ENCODE measurements at places on chromosomes 13 and 19.

- peak; percentile 85 for DNase-seq
These were observed 6.9 kb downstream of the PEAK3 start for GRCh38 chr19:2274931-2275535.

GRCh38 chr19:1389033-1389940, 5.6 kb downstream of the NDUFS7 start:
- DNase-seq, result no peak

- no peak for DNase-seq
These were observed 26.8 kb downstream of the STARD13 start for GRCh38 chr13:33258808-33259193.

GRCh38 chr13:96551546-96551945, 442.7 kb downstream of the OXGR1 start:
- no peak for DNase-seq

GRCh38 chr19:40266119-40266518, 19.0 kb downstream of the AKT2 start:
- no peak for DNase-seq

DNA sequence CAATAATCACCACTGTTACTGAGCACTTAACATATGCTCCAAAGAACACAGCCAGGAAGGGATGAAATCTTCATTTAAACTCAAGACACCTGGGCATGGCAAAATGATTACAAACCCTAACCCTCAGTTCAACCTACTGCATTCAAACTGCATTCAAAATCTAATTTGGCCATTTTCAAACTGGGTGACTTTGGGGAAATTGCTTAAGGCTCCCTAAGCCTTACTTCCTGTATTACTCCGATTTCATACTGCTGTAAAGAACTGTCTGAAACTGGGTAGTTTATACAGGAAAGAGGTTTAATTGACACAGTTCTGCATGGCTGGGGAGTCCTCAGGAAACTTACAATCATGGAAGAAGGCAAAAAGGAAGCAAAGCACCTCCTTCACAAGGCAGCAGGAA, 50.4 kb downstream of the CBY2 start:
- no peak for DNase-seq

- DNase-seq, result no peak
These were observed 5.7 kb upstream of the OR7G3 start for GRCh38 chr19:9132422-9132821.

DNA sequence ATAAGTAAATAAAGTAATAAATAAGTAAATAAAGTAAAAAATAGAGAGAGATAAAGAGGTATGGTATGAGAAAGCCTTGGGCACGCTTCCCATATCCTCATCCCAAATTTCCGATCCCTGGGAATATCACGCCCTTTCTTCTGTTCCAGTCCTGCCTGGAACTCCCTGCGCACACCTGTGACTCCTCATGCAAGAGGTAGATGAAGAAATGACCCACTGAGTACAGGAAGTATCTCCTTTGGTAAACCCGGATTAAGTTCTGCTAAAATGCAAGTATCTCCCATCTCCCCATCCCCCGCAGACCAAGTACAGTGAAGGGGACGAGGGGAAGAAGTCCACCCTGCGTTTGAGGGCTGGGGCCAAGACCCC, 399 bp upstream of the ZNF136 start:
- DNase-seq, result no peak

- DNase-seq, result no peak
These were observed 164.6 kb downstream of the KLF5 start for GRCh38 chr13:73223372-73223781.

DNA sequence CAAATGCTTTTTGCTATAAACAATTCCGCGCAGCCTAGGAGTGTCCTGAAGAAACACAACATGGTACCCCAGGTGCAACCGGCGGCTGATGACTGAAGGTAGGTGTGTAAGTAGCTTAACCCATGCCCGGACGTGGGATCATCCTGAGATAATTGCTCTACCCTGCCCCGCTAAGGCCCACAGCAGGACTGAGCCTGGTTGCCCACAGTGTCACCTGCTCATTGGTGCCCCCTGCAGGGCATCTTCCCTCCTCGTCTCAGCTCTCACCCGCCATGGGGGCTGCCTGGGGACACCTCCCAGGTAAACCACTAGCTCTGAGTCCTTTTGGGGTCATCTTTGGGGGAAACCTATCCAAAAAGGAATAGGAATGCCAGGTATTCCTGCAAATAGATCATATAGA, 22.3 kb downstream of the TMEM161A start:
- peak; percentile 61 for DNase-seq

DNA sequence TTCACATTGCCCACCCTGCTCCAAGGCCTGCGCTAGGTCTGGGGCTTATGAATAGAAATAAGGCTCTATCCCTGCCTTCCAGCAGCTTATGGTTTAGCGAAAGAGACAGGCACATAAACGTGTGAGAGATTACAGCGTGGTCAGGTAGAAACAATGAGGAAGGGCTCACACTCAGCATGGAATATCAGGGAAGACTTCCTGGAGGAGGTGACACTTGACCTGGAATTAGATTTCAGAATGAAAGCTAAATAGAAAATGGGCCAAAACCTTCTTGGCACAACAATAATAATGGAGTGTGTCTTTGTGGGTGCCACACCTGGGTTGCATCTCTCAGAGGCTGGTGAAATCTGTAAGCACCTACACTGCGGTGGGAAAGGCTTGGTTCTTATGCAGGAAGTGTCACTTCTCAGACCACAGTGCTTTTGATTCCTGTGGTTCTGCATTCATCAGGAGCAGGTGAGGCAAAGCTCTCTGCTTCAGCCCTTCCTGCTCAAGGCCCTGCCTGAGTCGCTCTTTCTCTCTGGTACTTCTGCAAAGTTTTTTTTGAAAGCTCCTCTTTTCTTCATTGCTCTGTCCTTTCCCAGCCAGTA, 430.3 kb downstream of the ZNF536 start:
- no peak for DNase-seq

DNA sequence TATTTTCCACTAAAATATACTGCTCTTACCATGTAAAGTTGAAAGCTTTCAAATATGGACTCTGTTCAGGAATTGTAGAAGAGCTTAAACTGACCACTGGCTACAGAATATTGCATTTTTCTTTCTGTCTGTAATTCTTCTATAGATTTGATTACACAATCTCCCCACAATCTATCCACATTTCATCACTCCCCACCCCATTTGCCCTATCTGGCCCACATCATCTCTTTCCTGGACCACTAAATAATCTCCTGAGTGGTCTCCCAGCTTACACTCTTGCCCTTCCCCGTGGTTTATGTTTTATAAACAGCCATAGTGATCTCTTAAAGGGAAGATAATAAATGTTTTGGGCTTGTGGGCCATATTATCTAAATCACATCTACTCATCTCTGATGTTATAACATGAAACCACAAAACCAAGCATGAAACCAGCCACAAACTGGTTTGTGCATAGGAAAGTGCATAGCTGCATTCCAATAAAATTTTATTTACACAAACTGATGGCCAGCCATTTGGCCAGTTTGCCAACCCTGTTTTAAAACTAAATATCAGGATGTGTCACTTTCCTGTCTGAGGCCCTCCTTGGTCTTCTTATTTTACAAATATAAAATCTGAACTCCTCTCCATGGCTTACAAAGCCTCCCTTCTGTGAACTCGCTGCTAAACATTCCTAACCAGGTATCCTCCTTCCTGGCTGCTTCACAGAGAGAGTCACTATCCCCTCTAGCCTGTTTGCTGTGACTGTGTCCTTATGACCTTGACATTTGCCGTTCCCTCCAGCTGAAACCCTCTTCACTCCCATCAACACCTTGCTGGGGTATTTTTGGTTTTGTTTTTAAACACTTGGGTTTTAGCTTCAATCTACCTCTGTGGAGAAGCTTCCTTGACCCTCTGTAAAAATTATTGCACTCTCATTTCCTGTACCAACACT, 500.9 kb downstream of the GPC6 start:
- DNase-seq, result no peak

GRCh38 chr19:33988601-33989000, 183.7 kb upstream of the LSM14A start:
- DNase-seq, result peak; percentile 6

DNA sequence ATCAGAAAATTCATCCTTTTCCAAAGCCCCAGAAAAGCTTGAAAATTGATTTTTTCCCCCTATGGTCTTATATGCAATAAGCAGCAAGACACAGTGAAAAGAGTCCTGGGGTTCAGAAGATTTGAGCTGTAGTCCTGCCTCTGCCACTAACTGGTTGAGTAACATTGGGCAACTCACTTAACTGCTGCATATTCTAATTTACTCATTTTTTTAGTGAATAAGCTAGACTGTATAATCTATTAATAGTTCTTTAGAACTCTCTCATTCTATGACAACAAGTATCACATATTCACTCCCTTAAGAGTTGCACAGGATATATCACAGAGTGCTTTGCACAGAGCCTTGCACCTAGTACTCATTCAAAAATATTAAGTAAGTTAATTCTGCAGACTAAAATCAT, 110.8 kb downstream of the STOML3 start:
- DNase-seq, result no peak

DNA sequence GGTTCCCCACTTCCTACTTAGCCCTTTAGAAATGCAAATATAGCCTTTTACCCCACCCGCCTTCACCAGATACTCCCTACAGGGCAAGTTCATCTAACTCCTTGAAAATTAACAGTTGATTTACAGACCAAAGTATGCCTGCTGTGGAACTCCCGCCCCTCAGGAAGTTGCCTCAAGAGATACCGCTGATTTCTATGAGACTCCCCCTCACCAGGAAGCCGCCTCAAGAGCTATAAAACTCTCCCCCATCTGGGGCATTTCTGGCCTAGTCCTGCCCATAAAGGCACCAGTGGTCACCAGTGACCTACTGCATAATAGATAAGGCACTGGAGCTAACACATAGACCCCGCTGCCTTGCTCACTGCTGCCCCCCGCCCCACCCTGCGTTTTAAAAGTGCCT, 201.7 kb upstream of the UBL3 start:
- no peak for DNase-seq

- no peak for DNase-seq
These were observed 26.5 kb downstream of the CD177 start for GRCh38 chr19:43380008-43380407.

- DNase-seq, result no peak
These were observed 12.1 kb upstream of the HAS1 start for GRCh38 chr19:51735759-51736449.

GRCh38 chr13:27120011-27120410, 51.6 kb downstream of the USP12 start:
- DNase-seq, result no peak

DNA sequence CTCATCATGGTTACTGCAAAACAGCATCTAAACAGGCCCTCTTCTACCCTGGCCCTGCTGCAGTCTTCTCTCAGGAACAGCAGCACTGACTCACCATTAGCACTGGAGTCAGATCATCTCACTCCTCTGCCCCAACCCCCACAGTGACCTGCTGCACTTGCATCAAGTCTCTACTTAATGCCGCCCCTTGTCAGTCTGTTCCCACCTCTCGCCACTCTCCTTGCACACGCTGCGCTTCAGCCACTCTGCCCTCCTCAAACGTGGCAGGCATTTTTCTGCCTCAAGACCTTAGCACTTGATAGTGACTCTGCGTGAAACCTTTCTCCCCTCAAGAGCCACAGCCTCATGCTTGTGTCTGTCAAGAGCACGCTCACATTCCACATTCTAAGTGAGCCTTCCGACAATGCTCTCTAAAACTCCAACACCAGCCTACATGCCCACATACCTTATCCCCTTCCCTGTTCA, 22.1 kb downstream of the MIPEP start:
- peak; percentile 48 for DNase-seq

DNA sequence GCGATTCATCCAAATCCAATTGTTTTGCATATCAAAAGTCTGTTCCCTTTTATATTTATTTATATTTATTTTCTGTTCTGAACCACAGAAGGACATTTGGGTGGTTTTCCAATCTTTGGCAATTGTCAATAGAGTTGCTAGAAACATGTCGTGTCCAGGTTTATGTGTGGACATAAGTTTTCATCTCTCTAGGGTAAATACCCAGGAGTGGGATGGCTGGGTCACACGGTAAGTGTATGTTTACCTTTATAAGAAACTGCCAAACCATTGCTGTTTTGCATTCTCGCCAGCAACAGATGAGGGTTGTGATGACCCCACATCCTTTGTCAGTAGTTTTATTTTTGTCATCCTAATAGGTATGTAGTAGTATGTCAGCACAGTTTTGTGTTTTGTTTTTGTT, 12.5 kb downstream of the AP1M1 start:
- no peak for DNase-seq

DNA sequence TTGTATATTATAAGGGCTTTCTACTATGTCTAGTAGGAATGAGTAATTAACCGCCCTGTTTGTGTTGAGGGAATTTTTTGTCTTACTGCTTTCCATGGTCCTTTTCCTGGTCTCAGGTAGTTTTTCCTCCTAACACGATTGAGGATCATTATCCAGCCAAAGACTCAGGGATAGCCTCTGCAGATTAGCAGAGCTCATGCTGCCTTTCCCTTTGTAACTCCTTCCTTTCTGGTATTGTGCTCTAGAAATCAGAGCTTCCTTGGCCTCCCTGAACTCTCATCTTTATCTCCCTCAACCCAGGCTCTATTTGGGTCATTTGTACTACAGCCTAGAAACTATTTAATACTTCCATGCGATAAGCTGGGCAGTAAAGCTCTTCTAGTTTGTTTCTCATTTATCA, 142.1 kb downstream of the PDS5B start:
- DNase-seq, result no peak

- DNase-seq, result no peak
These were observed 289.4 kb upstream of the MIR17HG start for GRCh38 chr13:91058066-91058465.

DNA sequence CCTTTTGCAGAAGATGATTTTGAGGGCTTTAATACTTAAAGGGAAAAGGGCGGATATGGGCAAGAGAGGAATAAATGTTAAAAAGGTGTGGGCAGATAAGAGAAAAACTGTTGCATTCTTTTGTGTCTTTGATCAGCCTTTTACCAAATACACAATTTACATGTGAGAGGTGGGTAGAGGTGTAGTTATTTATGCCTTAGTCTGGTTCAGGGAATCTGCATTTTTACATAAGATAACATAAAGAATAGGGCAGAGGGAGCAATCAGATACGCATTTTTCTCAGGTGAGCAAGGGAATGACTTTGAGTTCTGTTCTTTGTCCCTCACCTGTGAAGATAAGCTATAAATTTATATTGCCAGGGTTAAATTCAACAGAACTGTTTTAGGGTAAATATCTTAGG, 708.4 kb upstream of the SLITRK1 start:
- no peak for DNase-seq

GRCh38 chr13:75938811-75939560, 302.9 kb downstream of the LMO7 start:
- DNase-seq, result no peak

GRCh38 chr13:99265821-99266426, 7.7 kb upstream of the GPR18 start:
- DNase-seq, result peak; percentile 33

DNA sequence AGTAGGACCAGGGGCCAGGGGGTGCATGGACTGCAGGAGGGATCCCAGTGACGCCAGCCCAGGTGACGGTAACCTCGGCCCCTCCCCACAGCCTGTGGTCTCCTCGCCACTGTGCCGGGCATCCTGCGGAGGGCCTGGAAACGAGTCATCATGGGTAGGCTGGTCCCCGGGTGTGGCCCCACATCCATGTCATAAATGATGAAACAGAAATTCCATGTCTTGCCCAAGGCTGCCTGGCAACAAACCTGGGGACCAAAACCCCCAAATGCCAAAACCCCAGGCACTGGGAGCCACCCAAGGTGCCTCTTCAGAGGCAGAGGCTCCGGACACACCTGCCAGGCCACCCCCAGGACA, 20.9 kb downstream of the MAP2K2 start:
- DNase-seq, result no peak

GRCh38 chr19:4279267-4279529, 132 bp downstream of the SHD start:
- DNase-seq, result no peak

All from AG08396 (cell line).